ENCODE measurements at places on chromosomes 5 and 9.

DNA sequence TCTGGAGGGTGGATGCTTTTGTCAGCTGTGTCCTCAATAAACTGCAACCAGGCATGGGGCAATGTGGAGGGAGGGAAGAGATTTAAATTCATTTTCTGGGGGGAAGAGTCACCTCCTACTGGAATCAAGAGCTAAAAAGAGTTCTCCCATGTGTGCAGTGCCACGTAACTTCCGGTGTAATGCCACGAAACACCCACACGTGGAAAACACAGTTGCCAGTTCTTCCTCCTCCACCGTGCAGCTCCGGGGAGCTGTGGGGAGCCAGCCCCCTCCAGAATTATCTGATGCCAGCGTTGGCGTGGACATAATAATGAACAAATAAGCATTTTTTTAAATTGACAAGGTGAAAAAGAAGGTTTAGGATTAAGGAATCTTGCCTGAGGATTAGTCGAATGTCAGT is 32.1 kb upstream of the MED10 start:
- DNase-seq = no peak

DNA sequence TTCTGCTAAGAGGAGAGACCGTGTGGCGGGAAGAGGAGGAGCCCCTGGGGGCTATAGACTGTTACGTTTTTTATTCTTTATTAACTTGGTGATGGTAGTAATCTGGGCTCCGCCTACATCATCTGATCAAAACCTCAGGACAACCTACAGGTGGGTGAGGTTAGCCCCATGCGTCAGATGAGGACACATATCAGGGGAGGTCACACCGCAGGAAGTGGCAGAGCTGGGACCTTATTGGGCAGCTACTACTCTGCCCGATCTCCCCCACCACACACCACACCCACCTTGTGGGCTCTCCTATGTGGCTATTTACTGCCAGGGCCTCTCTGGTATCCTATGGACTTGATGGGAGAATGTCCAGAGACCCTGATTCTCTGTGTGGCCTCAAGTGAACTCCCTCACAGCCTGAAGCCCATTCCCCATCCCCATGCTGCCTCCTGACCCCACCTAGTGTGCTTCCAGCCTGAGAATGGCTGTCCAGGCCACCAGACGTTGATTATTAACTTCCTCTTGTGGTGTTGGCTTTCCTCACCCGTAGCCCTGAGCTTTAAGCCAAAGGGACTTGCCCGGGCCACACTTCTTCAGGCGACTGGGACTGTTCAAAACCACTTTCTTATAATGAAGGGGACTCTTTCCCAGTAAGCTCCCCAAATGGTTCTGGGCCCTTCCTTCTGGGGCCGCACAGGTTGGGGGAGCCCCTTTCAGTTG is 8.2 kb downstream of the UNC5A start:
- no peak for DNase-seq

DNA sequence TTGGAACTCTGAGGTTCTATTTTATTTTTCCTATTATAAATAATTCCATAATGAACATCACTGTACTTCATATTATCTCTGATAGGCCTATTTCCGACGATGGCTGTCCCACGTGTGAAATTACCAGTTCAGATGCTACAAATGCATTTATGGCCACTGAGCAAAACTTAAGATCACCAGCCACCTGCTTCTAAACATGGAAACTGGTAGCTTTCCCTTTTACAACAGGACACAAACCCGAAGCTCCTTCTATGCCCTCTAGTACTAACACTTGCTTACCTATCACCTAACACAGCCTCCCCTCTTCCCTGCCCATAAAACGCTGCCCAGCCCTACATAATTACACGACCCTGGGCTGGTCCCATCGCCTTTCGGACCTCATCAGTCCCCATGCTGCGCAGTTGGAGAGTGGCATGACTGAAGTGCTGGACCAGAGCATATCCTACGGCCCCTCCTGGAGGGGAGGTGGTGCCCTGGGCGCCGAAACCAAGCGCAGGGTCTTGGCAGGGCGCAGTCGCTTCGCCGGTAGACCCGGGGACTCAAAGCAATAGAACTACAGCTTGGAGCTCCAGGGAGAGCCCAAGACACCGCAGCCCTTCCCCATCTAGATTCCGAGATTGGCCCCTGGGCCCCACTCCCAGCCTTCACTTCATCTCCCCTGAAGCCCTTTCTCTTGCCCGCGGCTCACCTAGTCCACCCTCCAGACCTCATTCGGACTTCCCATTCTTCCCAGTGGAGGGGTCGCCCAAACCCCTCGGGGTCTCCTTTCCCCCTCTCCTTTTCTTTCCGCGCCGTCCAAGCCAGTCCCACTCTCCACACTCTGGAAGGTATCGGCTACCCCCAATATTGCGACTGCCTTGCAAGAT is 1.0 kb upstream of the SAP30L start:
- DNase-seq = no peak

DNA sequence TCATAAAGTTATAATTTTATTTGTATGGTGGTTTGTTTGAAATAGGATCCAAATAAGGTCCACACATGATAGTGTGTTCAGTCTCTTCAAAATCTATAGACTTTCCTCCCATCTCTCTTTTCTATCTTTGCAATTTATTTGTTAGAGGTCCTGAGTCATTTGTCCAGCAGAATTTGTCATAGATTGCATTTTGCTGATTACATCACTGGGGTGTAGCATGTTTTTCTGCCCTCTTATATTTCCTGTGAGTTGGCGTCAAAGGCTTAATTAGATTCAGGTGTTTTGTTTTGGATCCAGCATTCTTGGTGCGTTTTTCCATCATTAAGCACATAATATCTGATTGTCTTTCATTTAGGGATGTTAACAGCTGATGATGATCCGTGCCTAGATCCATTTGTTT is 15.0 kb downstream of the CYFIP2 start:
- no peak for DNase-seq

DNA sequence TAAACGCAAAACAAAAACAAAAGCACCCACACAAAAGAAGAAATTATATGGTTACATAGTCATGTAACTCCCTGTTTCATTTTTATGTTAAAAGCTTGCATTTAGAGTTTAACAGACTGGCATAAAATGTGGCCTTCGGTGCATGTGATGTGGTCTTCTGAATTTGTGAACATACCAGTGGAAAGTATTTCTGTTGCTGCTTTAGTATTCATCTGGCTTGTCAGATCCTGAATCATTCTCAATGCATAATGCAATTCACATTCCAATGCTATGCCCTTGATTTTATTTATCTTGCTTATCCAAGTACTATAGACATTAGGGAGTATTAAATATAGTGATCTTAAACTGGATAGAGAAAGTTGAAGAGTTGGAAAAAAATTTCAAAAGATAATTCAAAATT is 740.2 kb upstream of the ZNF608 start:
- no peak for DNase-seq

GRCh38 chr5:1105350-1106265 is 6.3 kb downstream of the SLC12A7 start:
- no peak for DNase-seq

DNA sequence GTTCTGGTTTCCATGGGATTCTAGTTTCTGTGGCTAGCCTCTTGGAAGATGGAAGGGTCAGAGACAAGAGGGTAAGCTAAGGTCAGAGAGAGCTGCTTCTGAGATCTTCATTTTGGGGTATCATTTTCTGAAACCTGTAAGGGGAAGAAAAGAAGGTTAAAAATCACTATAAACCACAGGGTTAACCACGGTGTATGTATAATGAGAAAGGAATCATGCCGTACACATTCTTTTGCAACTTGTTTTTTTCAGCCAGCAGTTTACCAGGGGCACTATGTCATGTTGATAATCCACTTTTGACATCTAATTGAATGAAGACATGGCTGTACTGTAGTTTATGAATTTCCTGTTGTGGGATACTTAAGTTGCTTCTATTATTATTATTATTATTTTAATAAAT is 164.4 kb downstream of the FOCAD start:
- no peak for DNase-seq

DNA sequence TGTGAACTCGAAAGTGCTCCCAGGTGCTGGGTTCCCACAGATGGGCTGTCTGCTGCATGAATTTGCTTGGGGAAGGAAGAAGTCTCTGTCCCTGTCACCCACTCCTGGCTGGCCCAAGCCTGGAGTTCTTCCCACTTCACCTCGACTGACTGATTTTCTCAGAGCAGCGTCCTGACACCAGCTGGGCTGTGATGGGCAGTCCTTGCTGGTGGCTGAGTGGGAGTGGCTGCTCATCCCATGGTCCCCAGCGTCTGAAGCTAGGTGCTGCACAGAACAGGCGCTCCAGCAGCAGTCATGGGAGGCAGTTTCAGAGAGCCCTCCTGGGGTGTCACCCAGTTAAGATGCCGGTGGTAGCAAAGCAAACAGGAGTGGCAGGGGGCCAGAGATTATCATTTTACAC is 10.1 kb upstream of the NEURL1B start:
- no peak for DNase-seq

- no peak for DNase-seq
Observed at GRCh38 chr9:98708933-98709911, at the start of gene GABBR2. GABBR2 (minus strand) TSS chr9:98708935; CDS start chr9:98708737, 198 bp downstream.

GRCh38 chr9:127987103-127987614 is 6.4 kb upstream of the EEIG1 start:
- DNase-seq = no peak

- no peak for DNase-seq
Observed at GRCh38 chr9:81132318-81132717, 557.0 kb downstream of the TLE1 start.

GRCh38 chr5:54009828-54010227 is 300.5 kb downstream of the ARL15 start:
- no peak for DNase-seq

DNA sequence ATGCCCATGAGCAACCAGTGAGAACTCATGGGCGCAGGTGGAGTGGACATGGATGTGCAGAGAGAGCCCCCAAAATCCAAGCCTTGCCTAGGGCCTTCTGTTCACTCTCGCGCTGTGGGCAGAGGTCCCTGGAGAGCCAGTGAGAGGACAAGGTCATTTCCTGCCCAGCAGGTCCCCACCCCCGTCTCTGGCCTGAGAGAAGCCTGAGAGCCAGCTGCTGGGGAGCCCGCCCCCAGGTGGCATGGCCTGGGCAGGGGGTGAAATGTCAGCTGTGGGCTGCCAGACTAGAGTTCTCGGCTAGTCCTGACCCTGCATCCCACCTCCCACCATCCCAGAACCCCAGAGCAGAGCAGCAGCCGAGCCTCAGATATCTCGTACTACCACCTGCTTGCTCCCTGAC is 85.3 kb downstream of the BARX1 start:
- DNase-seq = no peak

- DNase-seq = no peak
Observed at GRCh38 chr9:129716091-129716490, 36.8 kb downstream of the PTGES start.

DNA sequence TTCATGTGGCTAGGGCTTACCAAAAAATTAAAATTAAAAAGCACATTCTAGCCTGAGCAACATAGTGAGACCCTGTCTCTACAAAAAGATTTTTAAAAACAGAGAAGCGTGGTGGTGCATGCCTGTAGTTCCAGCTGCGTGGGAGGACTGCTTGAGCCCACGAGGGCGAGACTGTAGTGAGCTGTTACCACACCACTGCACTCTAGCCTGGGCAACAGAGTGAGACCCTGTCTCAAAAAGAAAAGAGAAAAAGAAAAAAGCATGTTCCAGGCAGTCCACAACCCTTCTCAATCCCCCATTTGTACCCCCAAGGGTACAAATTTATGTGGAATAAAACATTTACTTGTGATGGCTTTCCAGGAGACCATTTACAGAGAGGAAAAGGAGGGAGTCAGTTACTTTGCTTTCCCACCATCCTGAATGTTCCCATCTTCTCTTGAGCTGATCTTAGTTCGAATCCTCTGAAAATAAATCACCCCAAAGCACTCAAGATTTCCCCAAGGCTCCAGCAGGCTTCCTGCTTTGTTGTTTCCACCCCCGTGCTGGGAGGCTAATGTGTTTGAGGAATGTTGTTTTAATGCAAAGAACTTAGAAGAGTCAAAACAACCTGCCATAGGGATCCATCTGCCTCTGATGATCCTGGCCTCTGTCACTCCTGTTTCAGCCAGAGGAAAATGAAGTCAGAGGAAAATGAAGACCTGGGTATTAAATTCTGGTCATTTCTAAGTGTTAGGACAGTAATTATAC is 384.7 kb downstream of the BNC2 start:
- no peak for DNase-seq

GRCh38 chr9:120603591-120603990 is 23.6 kb upstream of the CDK5RAP2 start:
- DNase-seq = no peak

All from stimulated activated CD4-positive, alpha-beta T cell treated with anti-CD3 and anti-CD28 coated beads, Interleukin-1b, Interleukin-23, amount 100 ng/mL, for 24 hours (primary cell).